Vagina (tissue), 2 donors: ENCODE measurements at places on chromosomes 1 and 21.

DNA sequence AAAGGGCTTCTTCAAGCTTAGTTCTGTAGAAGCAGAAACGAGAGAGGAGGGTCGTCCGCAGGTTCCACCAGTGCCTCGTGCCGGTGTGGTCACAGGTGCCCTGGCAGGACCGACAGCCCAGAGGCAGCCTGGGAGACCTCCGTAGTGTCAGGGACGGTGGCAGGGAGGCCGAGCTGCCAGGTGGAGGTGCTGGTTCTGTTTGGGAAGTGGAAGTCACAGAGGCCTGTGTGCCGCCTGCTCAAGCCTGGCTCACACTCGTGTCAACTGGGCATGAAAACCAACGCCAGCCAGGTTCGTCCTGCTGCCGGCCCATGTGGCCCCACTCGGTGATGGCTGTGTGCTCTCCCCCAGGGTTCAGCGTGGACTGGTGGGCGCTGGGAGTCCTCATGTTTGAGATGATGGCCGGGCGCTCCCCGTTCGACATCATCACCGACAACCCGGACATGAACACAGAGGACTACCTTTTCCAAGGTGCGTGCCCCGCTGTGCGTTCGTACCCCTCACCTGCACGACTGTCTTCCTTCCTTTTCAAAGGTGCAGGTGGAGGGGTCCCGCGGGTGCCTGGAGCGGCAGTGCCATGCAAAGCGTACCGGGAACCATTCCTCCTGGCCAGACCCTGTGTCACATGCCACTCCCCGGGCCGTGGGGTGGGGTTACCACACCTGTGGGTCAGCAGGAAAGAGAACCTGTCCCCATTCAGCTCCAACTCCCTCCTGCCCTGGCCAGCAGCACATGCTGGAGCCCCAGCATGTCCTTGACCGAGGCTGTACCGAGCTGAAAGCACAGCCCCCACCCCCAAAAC is 20.8 kb downstream of the FAAP20 start:
- no peak for DNase-seq

- DNase-seq, result no peak
Measured at GRCh38 chr1:196628838-196629237, 20.6 kb upstream of the KCNT2 start.

- DNase-seq, result no peak
Measured at GRCh38 chr1:174660476-174660875, 212.7 kb downstream of the GPR52 start.

GRCh38 chr21:42829417-42829816 is 49.9 kb downstream of the WDR4 start:
- DNase-seq, result peak; percentile 37
